Lower leg skin (tissue), 4 donors: ENCODE measurements at places on chromosomes 1 and 21. TPM values are rescaled to one million over a fixed set of nuclear protein-coding genes. Genes with fewer than 3 reads are reported as not detected.

CD5L gene
- total RNA-seq = not detected

ARTN gene
- 0.88 TPM for total RNA-seq

SLC26A9 gene
- total RNA-seq = 4.9 TPM

AK5 gene
- total RNA-seq = 1.5 TPM

SAMD11 gene
- total RNA-seq = 0.44 TPM

CFHR1 gene
- total RNA-seq = not detected

C4BPA gene
- not detected for total RNA-seq

MEX3A gene
- 1.1 TPM for total RNA-seq
